ENCODE measurements at places on chromosomes 1 and 21.
A peak's percentile ranks its signal among the peaks of the same experiment; 100 is the strongest.

GRCh38 chr1:153573351-153573750 is 7.7 kb upstream of the S100A2 start:
- no peak for DNase-seq

DNA sequence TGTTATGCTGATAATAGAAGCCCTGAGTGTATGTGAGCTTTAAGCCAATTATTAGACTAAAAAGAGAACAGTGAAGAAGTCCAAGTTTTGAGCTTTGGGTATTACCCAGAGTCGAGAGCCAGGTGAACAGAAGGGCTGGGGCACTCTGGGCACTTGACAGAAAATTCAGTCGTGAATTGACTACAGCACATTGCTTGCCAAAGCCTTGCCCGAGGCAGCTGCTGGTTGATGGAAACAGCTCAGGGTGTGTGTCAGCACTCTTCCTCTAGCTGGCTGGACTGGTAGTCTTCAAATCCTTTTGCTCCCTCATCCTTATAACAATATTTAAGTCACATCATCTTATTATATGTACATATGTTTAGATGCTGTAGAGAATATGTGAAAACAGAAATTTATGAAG is 21.3 kb downstream of the PDE4B start:
- no peak for DNase-seq

GRCh38 chr1:243796016-243796415 is 54.0 kb downstream of the AKT3 start:
- DNase-seq, result no peak

GRCh38 chr1:72003092-72003491 is 279.2 kb downstream of the NEGR1 start:
- DNase-seq, result no peak

- no peak for DNase-seq
Observed at GRCh38 chr21:33360281-33360680, 35.5 kb downstream of the IFNAR1 start.

DNA sequence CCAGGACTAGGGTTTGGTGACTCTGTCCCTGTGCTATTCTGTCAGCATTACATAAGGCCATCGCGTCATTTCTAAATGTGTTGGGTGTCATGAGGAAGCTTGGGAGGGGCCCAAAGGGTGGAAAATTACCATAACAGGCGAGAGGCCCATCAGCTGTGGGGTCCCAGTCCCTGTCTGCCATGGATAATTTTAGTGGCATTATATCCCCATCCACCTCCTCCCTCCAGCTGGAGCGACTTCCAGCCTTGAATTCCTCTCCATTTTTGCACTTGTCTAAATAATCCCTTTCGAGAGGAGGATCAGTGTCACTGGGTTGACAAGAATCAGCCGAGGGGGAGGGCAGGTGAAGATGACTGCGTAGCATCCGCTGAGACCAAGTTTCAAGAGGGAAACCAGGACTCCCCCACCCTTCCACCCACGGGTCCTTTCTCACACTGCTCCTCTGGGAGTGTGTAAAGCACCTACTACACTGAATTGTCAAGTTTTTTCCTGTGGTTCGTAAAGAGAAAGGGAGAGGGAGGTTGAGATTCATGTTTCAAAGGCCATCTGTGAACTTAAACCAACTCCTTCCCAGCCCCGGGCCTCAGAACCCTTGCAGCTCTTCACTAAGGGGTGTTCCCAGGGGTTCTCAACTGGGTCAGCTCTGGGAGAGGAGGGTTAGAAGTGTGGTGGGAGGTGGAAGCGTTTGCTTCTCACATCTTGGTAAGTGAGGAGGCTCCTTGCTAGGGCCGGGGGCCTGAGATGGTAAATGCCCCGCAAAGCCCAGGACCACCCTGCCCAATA is 29.2 kb downstream of the VASH2 start:
- DNase-seq, result peak; percentile 25

- DNase-seq, result no peak
Observed at GRCh38 chr1:158148468-158148867, 32.2 kb upstream of the CD1D start.

DNA sequence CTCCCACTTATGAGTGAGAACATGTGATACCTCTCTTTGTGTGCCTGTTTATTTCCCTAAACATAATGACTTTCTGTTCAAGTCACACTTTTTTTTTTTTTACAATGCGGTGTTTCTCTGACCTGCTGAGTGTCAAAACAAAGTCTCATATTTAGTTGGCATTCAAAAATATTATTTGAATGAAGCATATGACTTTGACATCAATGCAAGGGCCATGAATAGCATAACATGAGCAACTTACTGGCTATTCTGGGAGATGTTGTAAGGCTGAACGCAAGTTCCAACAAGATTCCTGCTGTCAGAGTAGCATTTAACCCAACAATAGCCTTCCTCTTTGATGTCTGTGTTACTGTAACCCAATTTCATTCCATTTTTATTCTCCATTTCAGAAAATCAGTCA is 2.0 kb upstream of the KRTAP19-1 start:
- DNase-seq, result no peak

DNA sequence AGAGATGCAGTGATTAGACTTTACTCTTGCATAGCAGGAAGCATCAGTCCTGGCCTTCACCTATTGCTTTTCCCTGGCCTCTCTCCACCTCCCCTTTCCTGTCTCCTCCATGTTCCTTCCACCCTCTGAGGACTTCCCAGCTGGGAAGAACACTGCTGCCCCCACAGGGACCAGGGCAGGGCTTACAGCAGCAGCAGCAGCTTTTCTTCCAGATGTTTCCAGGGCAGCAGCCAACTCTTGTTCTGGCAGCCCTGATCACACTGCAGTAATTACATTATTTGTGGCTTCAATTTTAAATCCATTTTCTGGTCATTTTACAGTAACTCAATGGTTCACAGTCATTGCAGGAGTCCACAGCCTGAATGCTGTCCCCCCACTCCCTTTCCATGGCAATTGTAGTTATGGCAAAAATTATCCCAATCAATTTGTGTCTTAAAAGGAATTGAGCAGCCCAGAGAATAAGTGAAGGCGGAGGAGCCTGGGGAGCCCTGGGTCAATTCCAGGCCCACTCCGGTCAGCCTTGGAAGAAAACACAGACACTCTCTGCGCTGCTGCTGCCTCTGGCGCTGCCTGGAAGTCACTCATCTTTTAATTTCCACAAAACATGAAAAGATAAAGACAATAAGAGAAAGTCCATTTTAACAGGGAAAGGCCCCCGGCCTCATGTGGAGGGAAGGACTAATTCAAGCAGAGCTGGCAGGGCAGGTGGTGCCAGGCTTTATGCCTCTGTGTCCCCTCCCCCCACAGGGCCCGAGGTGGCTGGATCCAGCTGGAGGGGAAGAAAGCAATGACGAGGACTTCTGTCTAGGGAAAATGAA is 148.6 kb downstream of the GRIK3 start:
- DNase-seq, result no peak

GRCh38 chr1:79785561-79785960 is 779.0 kb upstream of the ADGRL4 start:
- DNase-seq, result no peak

- no peak for DNase-seq
Observed at GRCh38 chr1:40717955-40718354, 26.5 kb downstream of the NFYC start.

- no peak for DNase-seq
Observed at GRCh38 chr1:85576266-85576641, 4.3 kb upstream of the CCN1 start.

GRCh38 chr1:182368903-182369302 is 22.7 kb downstream of the GLUL start:
- no peak for DNase-seq

- no peak for DNase-seq
Observed at GRCh38 chr1:28449904-28450303, 55.9 kb upstream of the RCC1 start.

DNA sequence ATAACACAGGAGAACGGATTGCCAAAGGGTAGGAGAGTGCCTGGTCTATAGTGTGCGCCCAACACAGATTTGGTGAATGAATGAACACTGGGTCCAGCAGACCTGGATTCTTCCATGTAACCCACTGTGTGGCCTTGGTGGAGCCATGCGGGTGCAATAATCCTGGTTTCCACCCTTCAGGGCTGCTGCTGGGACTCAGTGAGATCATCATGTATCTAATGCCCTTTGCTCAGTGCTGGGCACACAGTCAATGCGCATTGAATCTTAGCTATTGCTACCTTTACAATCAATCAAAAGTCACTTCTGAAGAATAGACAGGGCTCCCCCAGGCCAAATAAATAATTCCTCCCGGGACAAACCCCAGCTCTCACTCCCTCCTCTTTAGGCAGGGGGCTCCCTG is 5.8 kb upstream of the EPHA2 start:
- DNase-seq, result no peak

DNA sequence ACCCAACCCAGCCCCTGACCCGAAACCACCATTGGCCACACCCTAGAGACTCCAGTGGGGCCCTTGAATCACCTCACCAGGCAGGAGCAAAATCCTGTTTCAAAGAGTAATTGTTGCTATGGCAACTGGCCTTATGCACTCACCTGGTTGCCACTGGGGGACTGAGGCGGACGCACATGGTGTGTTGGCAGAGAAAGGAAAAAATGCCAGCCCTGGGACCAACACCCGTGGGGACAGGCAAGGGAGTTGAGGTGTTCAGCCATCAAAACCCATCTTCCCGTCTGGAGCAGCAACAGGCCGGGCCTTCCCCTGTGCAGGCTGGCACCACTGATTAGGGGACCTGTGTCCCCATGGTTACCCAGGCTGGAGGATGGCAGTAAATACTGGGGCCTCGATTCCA is 395.8 kb upstream of the VAMP3 start:
- no peak for DNase-seq

DNA sequence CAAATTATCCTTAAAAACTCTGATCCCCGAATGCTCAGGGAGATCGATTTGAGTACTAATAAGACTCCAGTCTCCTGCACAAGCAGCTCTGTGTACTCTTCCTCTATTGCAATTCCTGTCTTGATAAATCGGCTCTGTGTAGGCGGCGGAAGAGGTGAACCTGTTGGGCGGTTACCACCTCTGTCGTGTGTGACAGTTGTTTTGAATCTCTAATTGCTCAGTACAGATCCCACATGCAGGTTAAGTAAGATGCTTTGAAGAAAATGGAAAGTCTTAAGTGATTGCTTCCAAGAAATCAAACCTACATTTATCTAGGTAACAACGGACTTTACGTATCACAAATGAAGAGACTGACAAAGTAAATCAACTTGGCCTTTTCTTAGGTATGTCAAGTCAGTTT is 35.5 kb downstream of the COA6 start:
- DNase-seq, result peak; percentile 66

GRCh38 chr1:165403835-165404482 is 41.0 kb downstream of the RXRG start:
- no peak for DNase-seq

GRCh38 chr1:58968360-58968952 is 184.6 kb upstream of the JUN start:
- DNase-seq, result peak; percentile 3

- DNase-seq, result peak; percentile 71
Observed at GRCh38 chr21:42593007-42593814, 60.2 kb upstream of the PDE9A start.

DNA sequence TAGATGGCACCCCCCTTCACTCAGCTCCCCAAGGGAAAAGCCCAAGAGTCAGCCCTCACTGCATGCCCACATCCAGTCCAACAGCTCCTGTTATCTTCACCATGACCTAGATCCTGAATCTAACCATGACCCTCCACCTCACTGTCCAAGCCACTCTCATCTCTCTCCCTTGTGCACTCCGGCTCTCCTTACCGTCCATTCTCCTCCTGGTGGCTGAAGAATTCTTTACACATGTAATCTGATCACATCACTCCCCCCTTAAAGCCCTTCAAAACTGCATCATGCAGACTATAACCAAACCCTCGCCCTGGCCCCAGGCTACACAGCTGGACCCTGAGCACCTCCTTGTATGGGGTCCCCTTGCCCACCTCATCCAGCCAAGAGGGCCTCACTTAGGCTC is 14.0 kb upstream of the PAQR7 start:
- DNase-seq, result no peak

DNA sequence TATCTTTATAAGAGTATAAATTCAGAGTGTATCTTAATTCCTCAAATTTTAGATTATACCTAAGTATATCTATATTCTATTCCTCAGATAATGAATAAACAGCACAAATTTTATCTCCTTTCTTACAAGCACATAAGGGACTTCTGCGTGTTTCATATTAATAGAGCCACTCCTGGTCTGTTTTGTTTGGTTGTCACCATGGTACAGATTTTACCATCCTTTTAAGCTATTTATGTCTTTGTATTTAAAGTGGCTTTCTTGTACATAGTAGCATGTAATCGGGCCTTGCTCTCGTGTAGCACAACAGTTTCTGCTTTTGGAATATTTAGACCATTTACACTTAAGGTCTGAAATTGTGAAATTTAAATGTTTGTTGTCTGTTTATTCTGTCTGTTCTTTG is 52.6 kb upstream of the SLC35A3 start:
- no peak for DNase-seq

GRCh38 chr21:41953249-41953830 is 478 bp downstream of the C2CD2 start:
- peak; percentile 12 for DNase-seq

DNA sequence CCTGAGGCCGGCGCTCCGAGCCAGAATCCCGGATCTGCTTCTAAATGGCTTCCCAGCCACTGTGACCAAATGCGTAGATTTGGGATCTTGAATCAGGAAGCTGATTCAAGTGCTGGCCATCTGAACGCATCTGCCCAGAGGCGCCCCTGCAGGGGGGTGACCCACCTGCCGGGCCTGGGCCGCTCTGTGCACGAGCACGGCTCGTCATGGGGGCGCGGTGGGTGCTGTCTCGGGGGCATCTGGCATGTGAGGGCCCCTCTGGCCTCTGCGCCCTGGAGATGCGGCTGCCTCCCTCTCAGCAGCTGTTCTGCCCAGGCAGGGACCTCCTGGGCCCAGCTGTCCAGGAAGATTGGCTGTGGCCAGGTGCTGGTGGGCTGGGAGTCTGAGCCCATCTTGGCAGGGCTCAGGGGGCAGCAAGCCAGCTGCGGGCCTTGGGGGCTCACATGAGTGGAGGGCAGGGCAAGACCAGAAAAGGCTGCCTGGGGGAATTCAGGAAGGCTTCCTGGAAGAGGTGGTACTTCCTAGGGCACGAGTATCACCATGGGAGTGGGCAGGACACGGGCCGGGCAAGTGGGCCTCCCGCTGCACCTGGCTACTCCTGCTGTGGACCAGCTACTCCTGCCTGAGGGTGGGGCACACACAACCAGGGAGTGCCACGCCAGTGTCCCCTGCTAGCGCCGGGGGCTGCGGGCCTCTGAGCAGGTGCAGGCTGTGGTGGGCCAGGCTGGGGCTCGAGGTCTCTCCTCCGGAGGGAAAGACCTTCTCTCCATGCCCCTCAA is 25.1 kb downstream of the PLCH2 start:
- DNase-seq, result no peak

- no peak for DNase-seq
Observed at GRCh38 chr1:7186382-7187111, 401.3 kb downstream of the CAMTA1 start.

All from stimulated activated CD4-positive, alpha-beta T cell treated with anti-CD3 and anti-CD28 coated beads, Interleukin-4, amount 100 ng/mL, for 1 hour (primary cell).